Ovary (tissue), 10 donors: ENCODE measurements at places on chromosomes 7 and 10. TPM values are rescaled to one million over a fixed set of nuclear protein-coding genes. Genes with fewer than 3 reads are reported as not detected.

- DNase-seq: no peak
- H3K27me3 ChIP-seq: no peaks in the 10 kb centered on the region
- H3K27ac ChIP-seq: no peak overlapping the region
- H3K4me3 ChIP-seq: no peak overlapping the region
- H3K36me3 ChIP-seq: no peaks in the 10 kb centered on the region
These were observed 81.4 kb upstream of the PODXL start for GRCh38 chr7:131637859-131638258.

The CDC14C gene
- total RNA-seq: not detected

- no peaks in the 10 kb centered on the region for H3K27me3 ChIP-seq
- H3K36me3 ChIP-seq: no peaks in the 10 kb centered on the region
- no peaks in the 10 kb centered on the region for H3K4me1 ChIP-seq
These were observed 116.1 kb downstream of the GPR37 start for GRCh38 chr7:124649397-124650014.

DNA sequence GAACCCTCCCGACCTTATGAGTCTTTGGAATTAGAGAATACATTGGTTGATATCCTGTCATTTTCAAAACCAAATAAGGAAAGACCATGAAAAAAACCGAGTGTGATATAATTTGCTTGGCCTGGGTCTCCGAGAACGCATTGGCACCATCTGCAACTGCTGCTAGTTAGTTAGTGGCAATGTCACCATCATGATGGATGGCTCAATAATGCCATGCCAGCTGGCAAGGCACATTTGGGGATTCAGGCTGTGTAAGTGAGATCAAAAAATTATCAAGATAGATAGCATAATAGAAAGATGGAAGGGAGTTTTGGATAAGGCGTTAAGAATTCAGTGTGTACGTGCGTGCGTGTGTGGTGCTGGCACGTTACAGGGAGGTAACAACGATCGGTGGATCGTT lies 134.7 kb upstream of the TCERG1L start:
- no peaks in the 10 kb centered on the region for H3K36me3 ChIP-seq
- no peak for DNase-seq
- H3K4me3 ChIP-seq: no peak overlapping the region
- H3K4me1 ChIP-seq: no peaks in the 10 kb centered on the region

DNA sequence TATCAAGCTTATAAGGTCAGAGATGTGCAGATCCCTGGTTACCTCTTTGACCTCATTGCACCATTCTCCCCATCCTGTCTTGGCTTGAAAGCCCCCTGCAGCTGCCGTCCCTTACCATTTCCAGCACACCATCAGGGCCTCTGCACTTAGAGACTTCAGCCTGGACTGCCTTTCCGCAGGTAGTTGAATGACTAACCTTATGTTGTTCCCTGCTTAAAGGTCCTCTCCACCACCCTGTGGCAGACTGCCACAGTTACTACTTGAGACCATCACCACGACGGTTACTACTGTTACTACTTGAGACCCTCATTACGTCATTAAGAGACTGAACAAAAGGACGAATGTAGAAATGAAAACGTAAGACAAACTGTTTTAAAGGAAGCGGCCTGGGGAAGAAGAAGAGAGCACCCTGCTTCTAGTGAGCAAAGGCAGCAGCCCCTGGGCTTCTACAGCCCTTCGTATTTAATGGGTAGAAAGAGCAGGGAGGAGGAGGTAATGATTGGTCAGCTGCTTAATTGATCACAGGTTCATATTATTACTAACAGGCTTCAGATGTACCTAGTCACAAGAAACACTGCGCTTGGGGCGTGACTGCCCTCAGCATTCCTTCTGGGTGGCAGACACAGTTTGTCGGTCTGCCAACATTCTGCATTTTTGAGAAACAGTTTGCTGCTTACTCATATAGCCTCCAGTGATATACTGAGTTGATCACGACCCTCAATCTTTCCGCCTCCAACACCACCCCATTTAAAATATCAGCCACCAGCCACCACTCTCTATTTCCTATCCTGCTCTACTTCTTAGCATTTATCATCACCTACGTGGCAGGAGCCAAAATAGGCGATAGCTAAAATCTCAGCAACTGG lies 74.1 kb upstream of the PARD3 start:
- H3K4me1 ChIP-seq: no peaks in the 10 kb centered on the region
- no peak overlapping the region for H3K27ac ChIP-seq
- H3K36me3 ChIP-seq: no peaks in the 10 kb centered on the region
- no peak overlapping the region for H3K4me3 ChIP-seq
- no peak for DNase-seq

GRCh38 chr10:12130237-12130872 lies 878 bp downstream of the SEC61A2 start:
- H3K4me3 ChIP-seq: peak overlapping the region; percentile 65
- H3K27me3 ChIP-seq: no peaks in the 10 kb centered on the region
- H3K27ac ChIP-seq: no peak overlapping the region
- DNase-seq: no peak
- H3K36me3 ChIP-seq: no peaks in the 10 kb centered on the region

The GIMAP4 gene
- total RNA-seq: 7.1 TPM
